ENCODE measurements at places on chromosomes 3 and 15. TPM values are rescaled to one million over a fixed set of nuclear protein-coding genes. Genes with fewer than 3 reads are reported as not detected.

GOLGA8G gene
- total RNA-seq, result not detected

TRAIP gene
- 30.9 TPM for total RNA-seq

- DNase-seq, result no peak
Observed at GRCh38 chr15:74857082-74857655, 14.2 kb upstream of the ULK3 start.

PCLAF gene
- 74.5 TPM for total RNA-seq

GRCh38 chr15:35696767-35697231 is 150.8 kb upstream of the DPH6 start:
- DNase-seq, result no peak

TRH gene
- not detected for total RNA-seq

CLDN18 gene
- not detected for total RNA-seq

- no peak for DNase-seq
Observed at GRCh38 chr3:172330413-172330812, 117.8 kb downstream of the GHSR start.

- no peak for DNase-seq
Observed at GRCh38 chr3:131020122-131020693, 6.4 kb downstream of the ASTE1 start.

DNA sequence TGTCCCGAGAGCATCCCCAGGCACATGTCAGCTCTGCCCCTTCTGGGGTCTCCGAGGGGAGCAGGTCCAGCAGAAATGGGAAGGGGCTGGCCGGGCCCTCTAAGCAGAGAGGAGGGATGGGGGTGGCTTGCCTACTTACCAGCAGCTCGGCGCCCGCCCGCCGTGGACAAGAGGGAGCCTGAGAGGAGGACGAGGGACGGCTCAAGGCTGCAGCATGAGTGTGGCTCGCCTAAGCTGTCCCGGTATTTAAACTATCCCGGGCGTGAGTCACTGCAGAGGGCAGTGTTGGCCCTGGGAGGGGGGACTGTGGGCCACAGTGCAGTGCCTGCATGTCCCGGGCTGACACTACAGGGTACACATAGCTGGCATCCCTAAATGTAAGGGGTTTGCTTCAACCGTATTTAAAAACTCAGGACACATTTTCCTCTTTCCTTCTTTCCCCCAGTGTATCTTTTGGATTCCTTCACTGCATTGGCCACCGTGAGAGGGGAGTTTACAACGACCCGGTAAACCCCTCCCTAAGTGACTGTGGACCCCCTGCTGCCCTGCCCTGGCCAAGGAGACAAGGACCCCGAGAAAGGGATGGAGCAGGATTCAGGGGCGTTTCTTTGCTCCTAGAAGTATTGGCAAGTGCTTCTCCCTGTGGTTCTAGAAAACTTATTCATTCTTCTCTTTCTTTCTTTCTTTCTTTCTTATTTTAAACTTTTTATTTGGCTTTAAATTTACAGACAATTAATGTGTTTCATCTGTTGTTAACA is at the start of gene LRRC15:
LRRC15 (minus strand) TSS at position 222 of the 758 bp plus-strand sequence. CDS start 8,700 bp downstream, outside the sequence.
- peak; percentile 76 for DNase-seq

XIRP1 gene
- total RNA-seq, result not detected

DNA sequence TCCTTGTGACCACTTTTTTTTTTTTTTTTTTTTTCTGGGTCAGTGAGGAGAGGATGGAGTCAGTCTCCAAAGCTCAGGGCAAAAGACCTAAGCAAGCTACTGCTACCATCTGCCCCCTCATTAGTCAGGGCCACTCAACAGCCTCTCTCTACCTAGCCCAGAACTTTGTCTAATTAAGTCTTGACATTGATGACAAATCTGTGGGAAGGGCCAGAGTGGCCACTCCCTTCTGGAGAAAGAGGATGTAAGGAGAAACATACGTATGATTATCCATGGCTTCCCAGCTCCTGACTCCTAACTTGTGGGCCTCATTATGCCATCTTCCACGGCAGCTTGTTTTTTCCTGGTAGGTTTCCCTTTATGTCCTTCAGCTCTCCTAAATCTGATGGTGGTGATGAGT is 37.9 kb downstream of the NR1I2 start:
- no peak for DNase-seq

GRCh38 chr3:186640473-186640818 is 247 bp downstream of the FETUB start:
- peak; percentile 62 for DNase-seq

SLC12A8 gene
- total RNA-seq, result 9.1 TPM

LSMEM2 gene
- total RNA-seq, result 0.24 TPM
